Body of pancreas (tissue), 4 donors: ENCODE measurements at places on chromosomes 4 and X.
A peak's percentile ranks its signal among the peaks of the same experiment; 100 is the strongest.

GRCh38 chrX:47222751-47223350 is 4.4 kb downstream of the CDK16 start:
- H3K4me3 ChIP-seq = no peak overlapping the region
- peak; percentile 3 for DNase-seq
- peaks cover 10% of the 10 kb centered on the region for H3K36me3 ChIP-seq
- H3K27me3 ChIP-seq = no peaks in the 10 kb centered on the region
- H3K27ac ChIP-seq = no peak overlapping the region

GRCh38 chrX:146602246-146602645 is 207.3 kb upstream of the CXorf51B start:
- no peak overlapping the region for H3K4me3 ChIP-seq
- DNase-seq = no peak
- H3K27me3 ChIP-seq = no peaks in the 10 kb centered on the region

- H3K27ac ChIP-seq = no peak overlapping the region
- no peaks in the 10 kb centered on the region for H3K36me3 ChIP-seq
- no peak for DNase-seq
- H3K4me1 ChIP-seq = no peaks in the 10 kb centered on the region
- no peaks in the 10 kb centered on the region for H3K27me3 ChIP-seq
Measured at GRCh38 chrX:123013141-123013540, 170.9 kb upstream of the GRIA3 start.

GRCh38 chr4:153267890-153268289 is 63.6 kb downstream of the TRIM2 start:
- no peaks in the 10 kb centered on the region for H3K36me3 ChIP-seq
- no peak for DNase-seq
- no peak overlapping the region for H3K27ac ChIP-seq

DNA sequence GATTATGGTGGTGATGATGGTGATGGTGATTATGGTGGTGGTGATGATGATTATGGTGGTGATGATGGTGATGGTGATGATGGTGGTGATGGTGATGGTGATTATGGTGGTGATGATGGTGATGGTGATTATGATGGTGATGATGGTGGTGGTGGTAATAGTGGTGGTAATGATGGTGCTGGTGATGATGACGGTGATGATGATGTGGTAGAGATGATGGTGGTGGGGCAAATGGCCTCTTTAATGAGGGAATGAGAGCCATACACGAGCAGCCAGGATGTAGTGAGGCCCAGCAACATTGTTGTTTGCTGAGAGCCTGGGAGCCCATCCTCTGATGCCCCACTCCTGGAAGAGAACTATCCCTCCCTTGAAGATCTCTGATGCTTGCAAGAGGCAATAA is 29.0 kb downstream of the HMX1 start:
- DNase-seq = peak; percentile 2
- H3K27me3 ChIP-seq = no peaks in the 10 kb centered on the region
- no peaks in the 10 kb centered on the region for H3K36me3 ChIP-seq
- no peak overlapping the region for H3K4me3 ChIP-seq

- no peak for DNase-seq
- no peak overlapping the region for H3K27ac ChIP-seq
- H3K27me3 ChIP-seq = no peaks in the 10 kb centered on the region
- H3K36me3 ChIP-seq = no peaks in the 10 kb centered on the region
- no peaks in the 10 kb centered on the region for H3K4me1 ChIP-seq
- H3K4me3 ChIP-seq = no peak overlapping the region
Measured at GRCh38 chr4:10135260-10135659, 18.7 kb upstream of the WDR1 start.

GRCh38 chr4:176492646-176493302 is 173.0 kb downstream of the SPCS3 start:
- no peaks in the 10 kb centered on the region for H3K36me3 ChIP-seq
- no peak overlapping the region for H3K27ac ChIP-seq
- no peak overlapping the region for H3K4me3 ChIP-seq
- H3K4me1 ChIP-seq = no peaks in the 10 kb centered on the region
- no peaks in the 10 kb centered on the region for H3K27me3 ChIP-seq

GRCh38 chrX:11188664-11189063 is 77.5 kb downstream of the HCCS start:
- no peak overlapping the region for H3K27ac ChIP-seq

DNA sequence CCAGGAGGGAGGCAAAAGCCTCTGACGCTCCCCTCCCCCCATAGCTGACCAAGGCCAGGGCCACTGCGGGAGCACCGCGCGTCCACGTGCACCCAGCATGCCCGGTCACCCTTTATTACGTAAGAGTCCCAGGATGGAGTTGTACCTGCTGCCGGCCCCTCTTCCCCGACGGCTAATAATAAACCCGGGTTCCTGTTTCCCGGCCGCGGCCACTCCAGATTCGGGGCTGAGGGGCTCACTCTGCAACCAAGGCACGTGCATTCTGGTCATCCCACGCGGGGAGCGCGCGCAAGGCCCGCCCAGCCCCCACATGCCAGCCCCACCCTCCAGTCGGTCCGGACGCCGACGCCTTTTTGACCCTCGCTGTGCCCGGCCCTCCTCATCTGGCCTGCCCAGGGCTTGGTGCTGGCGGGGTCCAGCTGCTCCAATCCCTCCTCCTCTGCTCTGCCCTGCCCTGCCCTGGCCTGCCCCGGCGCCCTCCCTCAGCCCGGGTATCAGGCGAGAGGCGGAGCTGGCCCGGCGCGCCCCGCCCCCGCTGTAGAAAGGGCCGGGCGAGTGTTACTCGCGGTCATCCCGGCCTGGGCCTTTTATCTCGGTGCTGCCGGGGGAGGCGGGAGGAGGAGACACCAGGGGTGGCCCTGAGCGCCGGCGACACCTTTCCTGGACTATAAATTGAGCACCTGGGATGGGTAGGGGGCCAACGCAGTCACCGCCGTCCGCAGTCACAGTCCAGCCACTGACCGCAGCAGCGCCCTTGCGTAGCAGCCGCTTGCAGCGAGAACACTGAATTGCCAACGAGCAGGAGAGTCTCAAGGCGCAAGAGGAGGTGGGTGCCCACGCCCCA is 2.6 kb downstream of the MID1IP1 start:
- peaks cover 25% of the 10 kb centered on the region for H3K4me1 ChIP-seq
- H3K4me3 ChIP-seq = peak overlapping the region; percentile 40
- no peaks in the 10 kb centered on the region for H3K27me3 ChIP-seq
- peak; percentile 92 for DNase-seq
- no peaks in the 10 kb centered on the region for H3K36me3 ChIP-seq

- no peaks in the 10 kb centered on the region for H3K4me1 ChIP-seq
- DNase-seq = no peak
- H3K27ac ChIP-seq = no peak overlapping the region
- H3K27me3 ChIP-seq = no peaks in the 10 kb centered on the region
- H3K4me3 ChIP-seq = no peak overlapping the region
Measured at GRCh38 chr4:103400405-103400804, 202.3 kb upstream of the CENPE start.

- no peak for DNase-seq
- peaks cover 9% of the 10 kb centered on the region for H3K4me1 ChIP-seq
Measured at GRCh38 chr4:6693231-6694176, at the start of gene S100P. Gene S100P, plus strand, starts transcription at chr4:6693878. Its CDS starts 55 bp downstream, at chr4:6693933.

GRCh38 chrX:17046478-17047097 is 100.1 kb downstream of the REPS2 start:
- H3K27ac ChIP-seq = no peak overlapping the region
- peak; percentile 71 for DNase-seq
- H3K36me3 ChIP-seq = no peaks in the 10 kb centered on the region
- H3K4me1 ChIP-seq = no peaks in the 10 kb centered on the region

DNA sequence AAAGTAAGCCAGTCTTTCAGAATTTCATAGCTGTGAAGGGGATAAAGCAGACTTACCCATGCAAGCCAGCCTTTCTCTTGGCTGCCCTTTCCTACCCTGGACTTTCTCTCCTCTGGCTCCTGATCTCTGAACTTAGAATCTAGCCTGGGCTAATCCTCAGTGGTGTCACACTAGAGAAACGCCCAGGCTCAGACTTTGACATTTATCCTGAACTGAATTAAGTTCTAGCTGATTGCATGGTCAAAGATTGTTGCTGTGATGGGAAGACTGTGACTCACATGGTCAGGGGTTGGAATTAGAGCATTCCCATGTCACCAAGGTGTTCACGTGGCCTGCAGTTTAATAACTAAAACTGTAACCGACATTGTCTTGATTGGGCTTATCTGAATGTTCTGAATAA is 469.5 kb upstream of the FAT1 start:
- H3K27ac ChIP-seq = no peak overlapping the region
- H3K36me3 ChIP-seq = no peaks in the 10 kb centered on the region
- DNase-seq = no peak
- no peaks in the 10 kb centered on the region for H3K27me3 ChIP-seq
- no peaks in the 10 kb centered on the region for H3K4me1 ChIP-seq

- H3K4me1 ChIP-seq = no peaks in the 10 kb centered on the region
- no peak overlapping the region for H3K4me3 ChIP-seq
- H3K36me3 ChIP-seq = no peaks in the 10 kb centered on the region
Measured at GRCh38 chr4:24417206-24417605, 167.1 kb downstream of the DHX15 start.

GRCh38 chr4:175325230-175325629 is 407.1 kb downstream of the ADAM29 start:
- no peak overlapping the region for H3K4me3 ChIP-seq
- H3K4me1 ChIP-seq = no peaks in the 10 kb centered on the region
- no peaks in the 10 kb centered on the region for H3K27me3 ChIP-seq
- H3K36me3 ChIP-seq = no peaks in the 10 kb centered on the region

DNA sequence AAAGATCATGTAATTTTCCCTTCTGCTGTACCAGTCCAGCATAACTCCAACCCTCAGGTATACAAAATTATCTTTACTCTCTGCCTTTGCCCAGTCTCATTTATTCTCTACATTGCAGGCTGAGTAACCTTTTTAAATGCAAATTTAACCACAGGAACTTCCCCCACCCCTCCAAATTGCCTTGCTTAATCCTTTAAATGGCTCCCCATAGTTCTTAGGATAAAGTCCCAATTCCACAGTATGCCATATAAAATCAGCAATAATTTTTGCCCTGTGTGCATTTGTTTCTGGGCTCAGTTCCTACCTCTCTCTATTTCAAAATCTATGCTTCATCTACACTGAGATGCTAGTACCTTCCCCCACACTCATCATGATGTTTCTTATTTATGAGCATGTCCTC is 879.7 kb downstream of the RPA4 start:
- H3K27ac ChIP-seq = no peak overlapping the region
- H3K4me1 ChIP-seq = no peaks in the 10 kb centered on the region
- H3K4me3 ChIP-seq = no peak overlapping the region
- H3K27me3 ChIP-seq = no peaks in the 10 kb centered on the region
- DNase-seq = no peak
- H3K36me3 ChIP-seq = no peaks in the 10 kb centered on the region

DNA sequence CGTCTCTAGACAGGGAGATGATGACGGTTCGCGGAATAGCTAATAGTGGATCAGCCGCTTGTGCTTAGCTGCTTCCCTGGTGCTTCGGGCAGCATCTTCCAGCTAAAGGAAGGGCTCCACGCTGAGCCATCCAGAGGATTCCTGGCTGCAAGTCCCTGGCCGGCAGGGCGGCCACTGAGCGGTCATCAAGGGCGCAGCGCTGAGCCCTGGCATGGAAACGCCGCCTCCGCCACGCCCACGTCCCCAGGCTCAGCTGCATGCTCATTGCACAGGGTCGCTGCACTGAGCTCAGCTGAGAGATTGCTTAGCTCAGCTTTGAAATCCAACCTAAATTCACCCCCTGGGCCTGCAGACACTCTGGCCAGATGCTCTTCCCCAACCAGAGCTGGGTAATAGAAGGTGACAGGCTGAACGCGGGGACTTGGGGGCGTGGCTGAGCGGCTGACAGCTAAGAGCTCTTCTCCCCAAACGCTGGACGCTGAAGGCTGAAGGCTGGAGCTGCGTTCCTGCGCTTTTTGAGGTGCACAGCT is 118.2 kb upstream of the KIT start:
- H3K4me1 ChIP-seq = peaks cover 7% of the 10 kb centered on the region
- H3K36me3 ChIP-seq = no peaks in the 10 kb centered on the region
- H3K27me3 ChIP-seq = no peaks in the 10 kb centered on the region
- DNase-seq = peak; percentile 45
- no peak overlapping the region for H3K4me3 ChIP-seq
- H3K27ac ChIP-seq = no peak overlapping the region

GRCh38 chr4:186765138-186765537 is 41.5 kb upstream of the FAT1 start:
- H3K4me1 ChIP-seq = peaks cover 11% of the 10 kb centered on the region
- no peak overlapping the region for H3K27ac ChIP-seq
- H3K36me3 ChIP-seq = no peaks in the 10 kb centered on the region
- no peak overlapping the region for H3K4me3 ChIP-seq

DNA sequence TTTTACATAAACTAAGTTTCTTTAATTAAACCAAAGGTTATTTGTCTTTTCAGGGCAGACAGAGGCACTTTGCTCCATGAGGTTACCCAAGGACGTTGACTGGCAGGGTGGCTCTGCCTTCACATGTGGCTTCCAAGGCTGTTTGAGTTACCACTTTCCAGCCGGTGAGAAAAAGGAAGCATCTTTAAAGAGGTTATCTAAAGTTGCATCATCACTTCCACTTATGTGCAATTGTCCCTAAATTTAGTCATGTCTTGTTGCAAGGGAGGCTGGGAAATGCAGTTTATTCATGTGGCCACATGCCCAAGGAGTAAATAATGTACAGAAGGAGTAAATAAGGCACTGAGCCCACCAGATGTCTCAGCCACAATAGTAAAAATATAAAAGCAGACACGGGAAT is 29.0 kb upstream of the RAP1GDS1 start:
- no peak for DNase-seq
- H3K4me1 ChIP-seq = no peaks in the 10 kb centered on the region
- H3K27ac ChIP-seq = no peak overlapping the region
- H3K27me3 ChIP-seq = no peaks in the 10 kb centered on the region

- DNase-seq = no peak
- H3K4me1 ChIP-seq = no peaks in the 10 kb centered on the region
- H3K36me3 ChIP-seq = no peaks in the 10 kb centered on the region
Measured at GRCh38 chrX:140525448-140525847, 20.6 kb upstream of the SOX3 start.

GRCh38 chrX:155022585-155022984 is at the start of gene F8:
Gene F8, minus strand, starts transcription at chrX:155022723. Its CDS starts 171 bp downstream, at chrX:155022552.
- DNase-seq = no peak
- H3K27ac ChIP-seq = no peak within 1 kb of the TSS
- H3K27me3 ChIP-seq = no peaks in the 10 kb centered on the region
- no peak within 1 kb of the TSS for H3K4me3 ChIP-seq
- H3K36me3 ChIP-seq = no peaks in the 10 kb centered on the region
- H3K4me1 ChIP-seq = peaks cover 20% of the 10 kb centered on the region

GRCh38 chr4:8144359-8144758 is 14.3 kb downstream of the ABLIM2 start:
- H3K4me1 ChIP-seq = peaks cover 24% of the 10 kb centered on the region
- no peaks in the 10 kb centered on the region for H3K36me3 ChIP-seq
- DNase-seq = peak; percentile 35
- H3K27ac ChIP-seq = peak overlapping the region; percentile 81

- no peak overlapping the region for H3K4me3 ChIP-seq
- no peak overlapping the region for H3K27ac ChIP-seq
- no peaks in the 10 kb centered on the region for H3K36me3 ChIP-seq
- peak; percentile 20 for DNase-seq
- H3K27me3 ChIP-seq = no peaks in the 10 kb centered on the region
- peaks cover 9% of the 10 kb centered on the region for H3K4me1 ChIP-seq
Measured at GRCh38 chr4:40377512-40378365, 42.6 kb downstream of the CHRNA9 start.

- H3K4me1 ChIP-seq = no peaks in the 10 kb centered on the region
- no peak overlapping the region for H3K4me3 ChIP-seq
- no peaks in the 10 kb centered on the region for H3K27me3 ChIP-seq
- H3K27ac ChIP-seq = no peak overlapping the region
- DNase-seq = no peak
Measured at GRCh38 chr4:162485486-162485885, 321.7 kb upstream of the FSTL5 start.
